ENCODE measurements at places on chromosomes 5 and 9.

DNA sequence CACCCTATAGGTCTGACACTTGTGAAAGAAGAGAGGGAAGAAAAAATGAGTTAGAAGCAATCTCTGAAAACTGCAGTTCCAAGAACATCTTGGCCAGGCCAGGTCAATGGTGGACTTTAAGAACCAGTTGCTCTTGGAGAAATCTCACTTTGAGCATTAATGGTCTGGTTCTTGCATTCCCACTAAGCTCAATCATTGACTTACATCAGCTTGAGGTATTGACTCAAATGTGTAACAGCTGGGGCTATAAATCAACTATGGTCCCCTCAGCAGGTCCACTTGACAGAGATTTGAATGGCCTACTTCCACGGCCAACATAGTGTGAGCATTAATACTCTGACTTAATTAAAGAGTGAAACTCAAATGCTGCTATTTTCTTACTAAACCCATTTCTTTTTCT, 357.8 kb upstream of the RGMB start:
- no peak for ATAC-seq

GRCh38 chr5:67817652-67818051, 397.9 kb upstream of the PIK3R1 start:
- ATAC-seq: no peak

DNA sequence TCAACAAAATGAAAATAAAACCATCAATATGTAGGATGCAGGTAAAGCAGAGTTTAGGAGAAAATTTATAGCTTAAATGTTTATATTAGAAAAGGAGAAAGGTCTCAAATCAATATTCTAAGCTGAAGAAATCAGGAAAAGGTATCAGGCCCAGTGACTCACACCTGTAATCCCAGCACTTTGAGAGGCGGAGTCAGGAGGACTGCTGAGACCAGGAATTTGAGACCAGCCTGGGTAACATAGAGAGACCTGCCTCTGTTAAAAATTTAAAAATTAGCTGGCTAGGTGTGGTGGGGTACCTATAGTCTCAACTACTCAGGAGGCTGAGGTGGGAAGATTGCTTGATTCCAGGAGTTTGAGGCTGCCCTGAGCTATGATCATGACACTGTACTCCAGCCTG, 32.2 kb downstream of the CCDC69 start:
- ATAC-seq: no peak

- peak; percentile 86 for ATAC-seq
Observed at GRCh38 chr9:20570756-20571155, 51.5 kb downstream of the MLLT3 start.

- ATAC-seq: no peak
Observed at GRCh38 chr5:76742583-76742982, 26.7 kb downstream of the F2R start.

DNA sequence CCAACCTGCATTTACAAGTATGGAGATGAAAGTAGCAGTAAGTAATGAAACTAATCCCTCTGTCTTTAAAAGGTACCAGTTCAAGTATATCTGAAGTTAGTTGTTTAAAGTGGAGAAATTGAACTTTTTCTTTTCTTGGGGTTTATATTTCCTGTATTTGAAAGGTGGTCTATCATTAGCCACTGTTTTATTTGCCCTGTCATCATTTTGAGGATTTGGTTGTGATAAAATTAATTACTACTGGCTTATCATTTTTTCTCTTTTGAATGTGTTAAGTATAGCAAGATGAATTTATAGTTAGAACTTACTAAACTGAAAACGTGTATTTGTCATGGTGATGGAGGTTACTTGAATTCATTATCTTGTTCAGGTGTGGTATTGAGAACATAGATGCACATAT, 25.1 kb downstream of the NCBP1 start:
- ATAC-seq: no peak

GRCh38 chr5:40499007-40499406, 180.7 kb upstream of the PTGER4 start:
- no peak for ATAC-seq

- ATAC-seq: no peak
Observed at GRCh38 chr5:13508559-13508958, 435.9 kb downstream of the DNAH5 start.

DNA sequence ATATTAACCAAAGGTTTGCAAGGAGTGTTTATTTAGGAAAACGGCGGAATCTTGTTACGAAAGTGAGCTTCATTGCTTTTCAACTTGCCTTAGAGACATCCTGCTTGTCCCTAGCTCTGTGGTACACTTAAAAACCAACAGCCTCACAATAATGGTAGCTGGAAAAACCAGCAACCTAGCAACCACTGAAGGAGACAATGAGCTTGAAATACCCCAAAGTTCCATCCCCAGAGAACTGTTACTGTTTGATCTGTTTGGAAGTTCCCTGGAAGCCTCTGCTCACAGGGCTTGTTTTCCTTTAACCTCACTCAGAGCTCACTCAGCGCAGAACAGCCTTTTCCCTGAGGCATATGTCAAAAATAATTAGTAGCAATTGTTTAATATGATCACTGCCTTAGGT, 43.2 kb downstream of the SH3TC2 start:
- ATAC-seq: no peak

- peak; percentile 94 for ATAC-seq
Observed at GRCh38 chr9:126844085-126844484, 16.4 kb upstream of the ZBTB34 start.

- ATAC-seq: no peak
Observed at GRCh38 chr9:124506931-124507879, at the start of gene NR5A1. Gene NR5A1, minus strand, starts transcription at chr9:124507399. Its CDS starts 4,004 bp downstream, at chr9:124503395.

DNA sequence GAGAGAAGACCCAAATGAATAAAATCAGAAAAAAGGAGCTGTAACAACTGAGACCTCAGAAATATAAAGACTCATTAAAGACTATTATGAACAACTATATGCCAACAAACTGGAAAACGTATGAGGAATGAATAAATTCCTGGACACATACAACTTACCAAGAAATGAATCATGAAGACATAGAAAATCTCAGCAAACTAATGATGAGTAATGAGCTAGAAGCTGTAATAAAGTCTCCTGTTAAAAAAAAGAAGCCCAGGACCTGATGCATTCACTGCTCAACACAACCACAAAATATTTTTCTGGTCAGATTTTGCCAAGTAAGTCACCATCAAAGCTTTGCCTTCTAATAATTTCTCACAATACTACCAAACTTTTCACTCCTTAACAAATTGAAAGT, 666.7 kb downstream of the LRRC70 start:
- no peak for ATAC-seq

- no peak for ATAC-seq
Observed at GRCh38 chr9:86902991-86903733, 44.1 kb downstream of the GAS1 start.

- no peak for ATAC-seq
Observed at GRCh38 chr5:102713682-102714231, 41.3 kb upstream of the PAM start.

DNA sequence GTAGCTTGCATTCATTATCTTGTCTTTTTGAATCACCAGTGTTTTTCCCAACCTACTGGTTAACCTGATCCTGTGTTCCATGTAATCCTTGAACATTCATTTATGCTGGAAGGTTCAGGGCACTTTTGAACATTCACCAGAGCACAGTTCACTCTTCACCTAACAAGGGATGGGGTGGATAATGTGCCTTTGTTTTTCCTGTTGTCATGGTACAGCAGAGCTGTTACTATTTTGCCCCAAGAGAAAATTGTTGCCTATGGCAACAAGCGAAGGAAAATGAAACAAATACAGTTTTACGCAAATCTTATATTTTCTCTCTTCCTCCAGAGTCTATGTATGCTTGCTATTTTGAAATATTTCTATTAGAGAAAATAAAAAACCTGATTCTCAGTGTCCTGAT, 60.3 kb upstream of the RIOK2 start:
- no peak for ATAC-seq

DNA sequence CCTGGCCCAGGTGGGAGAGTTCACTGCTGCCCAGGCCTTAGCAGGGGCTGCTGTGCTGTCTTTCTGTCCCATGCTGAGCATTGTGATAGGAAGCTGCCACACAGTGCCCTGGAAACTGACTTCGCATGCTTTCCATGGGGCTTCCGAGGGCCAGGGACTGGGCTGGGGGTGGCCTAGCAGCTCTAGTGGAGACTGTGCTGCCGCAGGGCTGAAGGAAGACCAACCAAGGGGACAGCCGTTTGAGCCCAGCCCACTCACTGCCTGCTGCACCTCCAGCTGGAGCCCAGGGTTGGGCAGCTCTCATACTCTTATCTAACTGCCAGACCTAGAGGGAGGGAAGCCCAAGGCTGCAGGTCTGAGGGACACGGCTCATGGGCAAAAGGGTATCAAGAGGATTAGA, 79.2 kb downstream of the RGS3 start:
- no peak for ATAC-seq

DNA sequence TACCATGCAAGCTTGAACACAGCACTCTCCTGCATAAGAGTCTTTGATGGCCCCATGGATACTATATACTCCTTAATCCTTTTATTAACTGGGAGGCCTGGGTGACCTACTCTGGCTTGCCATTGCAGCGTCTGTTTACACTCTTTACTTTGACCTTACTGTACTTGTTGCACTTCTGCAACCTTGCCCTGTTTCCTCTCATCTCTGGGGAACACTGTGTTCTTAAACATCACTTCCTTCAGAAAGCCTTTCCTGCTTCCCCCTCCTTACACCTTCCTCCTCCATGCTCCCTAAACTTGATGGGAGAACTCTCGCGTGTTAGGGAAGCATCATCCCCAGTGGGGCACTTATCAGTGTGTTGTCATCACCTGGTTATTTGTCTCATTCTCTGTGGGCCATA, 222.3 kb downstream of the NR3C1 start:
- no peak for ATAC-seq

GRCh38 chr5:102561894-102562760, 63.3 kb upstream of the SLCO6A1 start:
- peak; percentile 61 for ATAC-seq

GRCh38 chr5:147369742-147370374, 135.0 kb downstream of the STK32A start:
- peak; percentile 89 for ATAC-seq

DNA sequence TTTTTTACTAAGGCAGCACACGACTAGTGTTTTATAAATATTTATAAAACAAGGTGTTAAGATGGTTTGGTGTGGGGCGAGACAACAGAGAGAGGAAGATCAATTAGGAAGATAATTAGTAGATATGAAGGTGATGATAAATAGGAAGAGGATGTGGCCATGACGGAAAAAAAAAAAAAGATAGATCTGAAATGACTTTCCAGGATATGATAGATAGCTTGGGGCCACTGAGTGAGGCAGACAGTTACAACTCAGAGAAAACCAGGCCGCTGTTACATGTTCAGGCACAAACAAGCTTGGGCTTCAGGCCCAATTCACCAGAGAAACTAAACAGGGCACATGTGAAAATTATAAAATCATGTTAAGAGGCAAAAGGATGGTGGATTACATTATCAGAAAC, 43.2 kb downstream of the KIAA0825 start:
- ATAC-seq: no peak

- ATAC-seq: no peak
Observed at GRCh38 chr9:123453831-123454321, 97.9 kb downstream of the CRB2 start.

All from SK-N-SH treated with all-trans-retinoic acid at 6 μM for 48 hours (cell line).